ENCODE measurements at places on chromosomes 2 and 18. TPM values are rescaled to one million over a fixed set of nuclear protein-coding genes. Genes with fewer than 3 reads are reported as not detected.

PCBP1 gene
- polyA plus RNA-seq = 363 TPM

GRCh38 chr2:215280326-215280725, 31.5 kb upstream of the ATIC start:
- no peak for DNase-seq

DNA sequence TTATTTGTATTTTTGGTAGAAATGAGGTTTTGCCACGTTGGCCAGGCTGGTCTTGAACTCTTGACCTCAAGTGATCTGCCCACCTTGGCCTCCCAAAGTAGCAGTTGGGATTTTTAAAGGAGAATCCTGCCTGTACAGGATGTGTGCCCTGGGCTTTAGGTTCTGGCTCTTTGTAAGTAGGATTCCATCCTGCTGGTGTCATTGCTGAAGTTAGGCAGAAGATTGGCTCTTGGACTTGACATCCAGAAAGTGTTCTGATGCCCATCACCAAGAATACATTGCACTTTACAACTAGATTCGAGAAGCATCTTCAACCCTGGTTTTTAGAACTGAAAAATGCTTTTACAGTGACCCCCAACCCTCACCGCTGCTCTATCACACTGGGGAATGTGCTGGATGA, 4.4 kb upstream of the TWIST2 start:
- no peak for DNase-seq

GRCh38 chr2:234178330-234179030, 128.0 kb downstream of the SPP2 start:
- DNase-seq = no peak

DNA sequence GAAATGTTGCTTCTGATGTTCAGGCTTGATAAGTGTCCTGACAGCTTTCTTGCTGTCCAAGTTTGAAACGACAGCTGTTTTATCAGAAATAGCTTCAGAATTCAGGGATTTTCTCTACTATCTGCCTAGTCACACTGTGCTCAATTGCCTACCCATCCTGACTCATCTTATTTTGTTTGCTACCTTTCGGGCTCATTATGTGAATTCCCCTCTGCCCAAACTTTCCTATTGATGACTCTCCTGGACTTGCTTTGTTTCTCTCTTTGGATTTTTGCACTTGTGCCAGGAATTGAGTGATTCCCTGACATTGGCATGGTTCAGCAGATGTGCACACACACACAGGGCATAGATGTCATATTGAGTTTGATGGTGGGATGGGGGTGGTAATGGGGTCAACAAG, 1052.6 kb upstream of the PIK3C3 start:
- DNase-seq = no peak

CFAP221 gene
- polyA plus RNA-seq = 36.9 TPM

DNA sequence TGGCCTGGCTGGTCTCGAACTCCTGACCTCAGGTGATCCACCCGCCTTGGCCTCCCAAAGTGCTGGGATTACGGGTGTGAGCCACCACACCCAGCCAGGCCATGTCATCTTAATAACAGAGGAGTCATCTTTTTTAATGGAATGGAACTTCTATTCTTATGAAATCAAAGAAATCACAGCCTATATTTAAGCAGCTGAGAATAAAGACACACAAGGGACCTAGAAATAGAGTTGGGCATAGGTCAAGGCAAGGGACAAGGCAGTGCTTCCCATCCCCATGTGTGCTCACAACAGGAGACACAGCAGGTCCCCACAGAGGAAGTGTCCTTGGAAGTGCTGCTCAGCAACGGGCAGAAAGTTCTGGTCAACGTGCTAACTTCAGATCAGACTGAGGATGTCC, 3.2 kb downstream of the SNX17 start:
- DNase-seq = no peak

DNA sequence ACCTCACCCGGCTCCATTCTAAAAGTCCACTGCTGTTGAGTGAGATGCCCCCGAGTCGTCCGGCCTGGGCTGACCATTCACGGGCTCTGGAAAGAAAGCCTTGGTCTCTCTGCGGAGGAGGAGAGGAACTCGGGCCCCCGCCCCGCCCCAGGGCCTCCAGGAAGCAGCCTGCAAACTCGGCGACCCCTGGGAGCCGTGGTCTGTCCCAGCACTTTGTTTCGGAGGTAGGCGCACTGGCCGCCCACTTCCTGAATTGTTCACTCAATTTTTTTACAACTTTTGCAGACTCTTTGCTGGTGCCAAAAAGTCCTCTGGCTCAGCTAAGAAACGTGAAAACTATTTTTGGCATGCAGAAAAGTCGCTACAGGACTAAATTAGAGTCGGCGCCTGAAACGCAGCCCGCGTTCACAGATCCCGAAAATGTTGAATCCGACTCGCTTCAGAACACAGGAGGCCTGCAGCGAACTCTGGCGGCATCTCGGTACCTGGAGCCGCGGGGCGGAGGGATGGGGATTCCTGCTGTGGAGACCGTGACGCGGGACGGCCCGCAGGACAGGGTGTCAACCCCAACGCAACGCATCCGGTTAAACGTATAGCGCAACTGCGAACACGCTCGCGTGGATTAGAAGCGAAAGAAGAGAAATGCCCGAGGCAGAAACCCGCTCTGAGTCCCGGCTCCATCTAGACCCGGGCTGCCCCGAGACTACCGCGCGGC, 1.5 kb downstream of the PXDN start:
- DNase-seq = no peak

DNA sequence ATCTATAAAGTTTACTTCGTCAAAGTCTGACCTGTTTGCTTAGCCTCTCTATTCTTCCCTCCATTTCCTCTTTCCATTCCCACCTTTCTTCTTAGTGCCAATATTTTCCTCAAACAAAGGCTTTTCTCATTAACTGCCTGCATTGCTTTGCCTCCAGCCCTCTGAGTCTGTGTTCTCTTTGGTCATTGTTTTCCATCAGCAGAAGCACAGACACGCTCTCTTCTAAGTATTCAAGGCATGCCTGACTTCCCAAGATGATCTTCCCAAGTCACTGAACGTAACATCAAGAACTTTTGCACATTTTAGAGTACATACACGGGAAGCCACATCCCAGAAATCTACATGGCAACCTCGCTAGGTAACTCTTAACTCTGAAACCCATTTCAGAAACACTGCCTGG, 32.6 kb upstream of the ANXA4 start:
- DNase-seq = no peak

- no peak for DNase-seq
Measured at GRCh38 chr2:143936848-143937722, 582.8 kb downstream of the ZEB2 start.

RNF149 gene
- polyA plus RNA-seq = 58.7 TPM

- no peak for DNase-seq
Measured at GRCh38 chr2:177020524-177021119, 192.0 kb upstream of the HNRNPA3 start.

DNA sequence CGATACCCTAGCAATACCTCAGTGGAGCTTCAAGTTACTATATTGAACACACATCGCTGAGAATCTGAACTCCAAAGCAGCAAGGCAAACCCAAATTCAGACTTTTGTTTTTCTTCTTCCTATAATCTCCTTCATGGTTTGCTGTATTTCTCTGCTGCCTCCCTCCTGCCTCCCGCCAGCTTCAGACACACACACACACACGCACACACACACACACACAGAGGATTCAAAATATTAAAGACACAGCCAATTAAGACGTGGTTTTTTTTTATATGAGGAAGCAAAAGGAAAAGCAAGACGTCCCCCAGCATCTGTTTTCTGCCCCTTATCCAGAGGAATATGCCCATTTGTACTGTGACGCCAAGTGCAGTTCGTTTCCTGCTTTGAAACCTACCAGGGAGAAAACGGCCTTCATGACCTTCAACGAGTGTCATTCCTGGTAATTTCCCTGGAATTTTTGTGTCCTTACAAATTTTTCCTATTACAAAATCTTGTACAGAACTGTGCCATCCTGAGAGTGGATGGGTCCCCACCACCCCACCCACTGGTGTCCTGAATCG, 547.9 kb upstream of the ID2 start:
- no peak for DNase-seq

- DNase-seq = no peak
Measured at GRCh38 chr18:3966642-3967358, 488.3 kb downstream of the DLGAP1 start.

PRKAG3 gene
- 0.17 TPM for polyA plus RNA-seq

RAB11FIP5 gene
- polyA plus RNA-seq = 36.9 TPM

CXCR1 gene
- polyA plus RNA-seq = not detected

DNA sequence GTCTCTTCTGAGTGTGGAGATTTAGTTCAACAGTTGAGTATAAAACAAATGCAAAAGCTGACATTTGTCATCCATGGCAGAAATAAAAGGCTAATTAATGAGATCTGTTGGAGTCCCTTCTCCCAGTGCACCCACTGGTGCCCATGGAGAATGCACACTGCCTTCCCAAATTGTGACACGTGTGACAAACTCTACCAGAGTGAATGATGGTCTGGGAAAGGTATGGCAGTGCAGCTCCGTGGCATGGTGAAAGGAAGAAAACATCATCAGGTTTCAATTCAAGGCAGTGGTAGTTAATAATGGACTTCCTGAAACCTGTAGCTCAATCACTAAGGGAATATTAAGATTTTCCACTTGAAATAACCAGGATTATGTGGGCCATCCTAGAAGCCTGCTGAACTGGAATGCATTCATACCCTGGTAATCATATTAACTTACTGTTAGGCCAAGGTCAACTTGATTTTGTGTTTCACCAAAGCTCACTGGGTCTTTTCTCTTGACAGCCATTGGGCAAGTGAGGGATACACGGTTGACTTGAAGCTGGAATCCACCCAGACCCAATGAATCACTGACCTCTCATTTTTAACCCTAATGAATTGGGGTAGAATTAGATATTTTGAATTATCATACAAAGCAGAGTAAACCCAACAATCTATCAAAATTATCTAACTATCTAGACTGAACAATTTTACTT, 167.6 kb downstream of the AFF3 start:
- DNase-seq = no peak

- no peak for DNase-seq
Measured at GRCh38 chr18:31789409-31789808, 28.7 kb upstream of the SLC25A52 start.

IL1F10 gene
- polyA plus RNA-seq = not detected

DNA sequence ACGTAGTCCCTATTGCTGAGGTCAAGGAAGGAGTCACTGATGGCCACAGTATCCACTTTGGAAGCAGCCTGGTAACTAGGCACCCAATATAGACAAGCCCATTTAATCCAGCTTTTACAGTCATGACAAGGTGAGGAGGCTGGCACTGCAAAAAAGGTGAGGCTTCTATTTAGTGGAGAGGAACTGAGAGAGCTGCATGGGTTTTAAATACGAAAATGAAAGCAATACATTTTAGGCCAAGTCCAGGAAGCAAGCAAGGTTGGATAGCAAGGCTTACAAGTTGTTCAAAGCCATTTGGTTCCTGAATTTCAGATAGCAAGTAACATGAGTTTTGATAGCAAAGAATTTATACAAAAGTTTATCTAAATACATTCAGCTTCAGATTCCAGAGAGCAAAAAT, 80.4 kb downstream of the SGPP2 start:
- no peak for DNase-seq

- no peak for DNase-seq
Measured at GRCh38 chr18:8480506-8481328, 128.5 kb upstream of the RAB12 start.

DNA sequence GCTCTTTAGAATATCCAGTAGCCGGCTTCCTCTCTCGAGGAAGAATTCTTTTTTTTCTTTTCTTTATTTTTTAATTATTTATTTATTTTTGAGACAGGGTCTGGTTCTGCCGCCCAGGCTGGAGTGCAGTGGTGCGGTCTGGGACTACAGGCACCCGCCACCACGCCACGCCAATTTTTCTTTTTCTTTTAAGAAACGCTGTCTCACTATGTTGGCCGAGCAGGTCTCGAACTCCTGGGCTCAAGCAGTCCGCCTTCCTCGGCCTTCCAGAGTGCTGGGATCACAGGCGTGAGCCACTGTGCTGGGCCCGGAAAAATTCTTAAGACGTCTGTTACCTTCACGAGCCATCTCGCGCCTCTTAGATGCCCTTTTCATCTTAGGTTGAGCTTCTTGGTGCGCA, 931 bp upstream of the TMEM131 start:
- DNase-seq = no peak

MEMO1 gene
- polyA plus RNA-seq = 35.7 TPM

DNA sequence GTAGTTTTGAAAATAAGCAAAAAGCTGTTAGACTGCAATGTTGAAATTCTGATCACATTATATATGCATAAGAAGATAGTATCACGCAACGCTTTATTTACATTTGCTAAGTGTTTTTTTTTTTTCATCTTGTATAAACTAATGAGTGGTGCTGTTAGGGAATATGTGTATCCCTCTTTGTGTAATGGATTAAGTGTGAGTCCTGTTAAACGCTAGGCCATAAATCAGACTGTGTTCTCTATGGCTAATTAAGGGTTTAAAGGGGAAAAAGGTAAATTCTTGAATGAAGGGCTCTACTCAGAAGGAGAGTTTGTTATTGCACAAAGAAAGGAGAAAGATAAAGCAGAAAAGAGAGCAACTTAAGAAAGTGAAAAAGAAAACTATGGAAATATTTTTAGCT, 4.8 kb upstream of the ASXL3 start:
- DNase-seq = no peak

- no peak for DNase-seq
Measured at GRCh38 chr2:160145471-160145870, 54.6 kb downstream of the ITGB6 start.

GRCh38 chr2:174667250-174667860, 69.8 kb upstream of the WIPF1 start:
- no peak for DNase-seq

- no peak for DNase-seq
Measured at GRCh38 chr18:28961669-28962228, 784.8 kb upstream of the CDH2 start.

GNLY gene
- polyA plus RNA-seq = 0.64 TPM

GRCh38 chr2:143263066-143263625, 133.9 kb downstream of the ARHGAP15 start:
- no peak for DNase-seq

DNA sequence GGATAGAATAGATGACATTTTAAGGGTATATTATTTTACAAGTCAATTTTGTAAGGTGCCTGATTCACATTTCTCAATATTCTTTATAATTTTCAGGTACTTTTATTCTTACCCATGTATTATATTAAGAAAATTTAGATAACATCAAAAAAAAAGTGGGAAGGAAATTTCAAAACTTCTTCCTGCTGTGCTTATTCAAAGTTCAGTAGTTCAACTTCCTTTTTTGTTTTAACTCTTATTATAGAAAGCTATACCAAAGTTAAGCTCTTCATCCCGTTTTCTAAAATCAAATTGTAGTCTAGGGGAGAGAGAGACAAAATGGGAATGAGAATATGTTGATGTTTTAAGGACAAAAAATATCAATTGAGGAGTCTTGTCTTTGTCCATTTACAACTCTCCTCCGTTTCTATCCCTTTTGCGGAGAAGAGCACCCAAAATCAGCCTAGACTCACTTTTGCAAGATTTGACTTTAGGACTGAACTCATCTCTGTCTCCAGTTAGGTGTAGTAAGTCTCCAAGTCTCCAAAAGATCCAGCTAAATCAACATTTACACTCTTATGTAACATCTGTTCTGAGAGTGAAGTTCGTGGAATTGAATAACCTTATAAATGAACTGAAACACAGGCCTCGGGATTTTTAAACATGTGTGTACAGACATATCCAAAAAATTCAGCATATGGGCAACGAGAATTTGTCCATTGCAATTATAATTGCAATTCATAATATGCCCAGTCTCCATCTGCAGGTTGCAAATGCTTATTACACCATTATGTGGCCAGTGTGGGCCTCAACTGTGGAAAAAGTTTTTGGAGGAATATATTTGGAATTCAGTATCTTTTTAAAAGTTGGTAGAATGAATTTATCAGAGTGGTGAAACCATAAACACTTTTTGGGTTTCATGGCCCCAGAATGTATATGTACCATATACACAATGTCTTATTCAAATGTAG, 23.9 kb downstream of the FAM124B start:
- no peak for DNase-seq

GRCh38 chr2:109214651-109215371, 85.8 kb downstream of the SH3RF3 start:
- no peak for DNase-seq

Measured in left renal cortex interstitium (tissue), 4 donors.